ENCODE measurements at places on chromosomes 2 and 18. TPM values are rescaled to one million over a fixed set of nuclear protein-coding genes. Genes with fewer than 3 reads are reported as not detected.

ATP6V1B1 gene
- 1.4 TPM for total RNA-seq

DNA sequence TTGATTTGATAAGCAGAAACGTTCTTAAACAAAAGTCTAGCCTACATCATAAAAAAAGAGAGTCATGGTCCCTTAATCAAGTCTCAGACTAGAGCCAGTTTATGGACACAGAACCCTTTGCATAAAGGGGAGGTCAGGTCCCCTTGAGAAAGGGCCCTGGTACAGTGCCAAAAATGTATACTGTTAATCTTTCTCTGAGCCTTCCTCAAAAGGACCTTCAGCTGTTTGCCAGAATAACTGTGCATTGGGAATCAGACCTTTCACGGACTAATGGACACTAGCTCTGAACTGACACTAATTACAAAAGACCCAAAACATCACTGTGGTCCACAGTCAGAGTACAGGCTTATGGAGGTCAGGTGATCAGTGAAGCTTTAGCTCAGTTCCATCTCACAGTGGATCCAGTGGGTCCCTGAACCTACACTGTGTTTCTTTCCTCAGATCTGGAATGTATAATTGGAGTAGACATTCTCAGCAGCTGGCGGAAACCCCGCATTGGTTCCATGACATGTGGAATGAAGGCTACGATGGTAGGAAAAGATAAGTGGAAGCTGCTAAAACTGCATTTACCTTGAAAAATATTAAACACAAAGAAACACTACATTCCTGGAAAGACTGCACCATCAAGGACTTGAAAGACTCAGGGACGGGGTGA lies 151.4 kb downstream of the TMEFF2 start:
- no peak for DNase-seq

DNA sequence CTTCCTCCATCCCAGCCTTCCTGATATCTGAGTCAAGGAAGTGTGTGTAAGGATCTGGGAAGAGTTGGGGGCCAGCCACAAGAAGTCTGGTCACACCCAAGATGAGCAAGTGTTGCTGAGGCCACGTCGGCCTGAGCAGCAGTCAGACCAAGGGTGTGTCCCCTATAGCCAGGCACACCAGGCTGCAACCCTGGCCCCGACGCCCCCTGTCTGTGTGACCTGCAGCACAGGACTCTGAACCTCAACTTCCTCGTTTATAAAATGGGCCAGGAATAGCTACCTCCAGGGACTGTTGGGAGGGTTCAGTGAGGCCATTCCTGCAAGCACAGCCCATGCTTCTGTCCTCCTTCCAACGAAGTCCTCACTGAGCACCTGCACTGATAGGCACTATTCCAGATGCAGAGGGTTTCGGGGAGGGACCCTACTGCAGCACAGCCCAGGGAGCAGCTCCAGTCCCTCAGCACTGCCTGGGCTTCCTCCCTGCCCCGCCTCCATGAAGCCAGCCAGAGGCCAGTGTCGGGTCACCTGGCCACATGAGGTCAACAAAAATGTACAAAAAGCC lies 13.3 kb downstream of the LIMS2 start:
- no peak for DNase-seq

DNA sequence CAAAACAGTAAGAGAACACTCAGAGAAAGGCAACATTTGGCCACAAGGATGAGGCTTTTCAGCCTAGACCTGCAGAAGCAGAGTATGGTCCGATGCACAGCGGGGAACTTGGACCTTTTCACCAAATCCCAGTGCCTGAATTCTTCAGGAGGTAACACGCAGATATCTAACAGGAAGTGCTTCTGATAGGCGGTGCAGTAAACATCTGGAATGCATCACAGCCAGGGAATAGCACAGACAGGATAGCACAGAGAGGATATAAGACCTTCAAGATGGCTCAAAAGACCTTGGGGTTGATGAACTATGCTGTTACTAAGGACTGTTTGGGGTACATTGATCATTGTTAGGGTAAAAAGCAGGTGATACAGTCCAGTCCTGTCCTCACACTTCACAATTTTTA lies 1.7 kb downstream of the TMEM127 start:
- no peak for DNase-seq

CCDC88A gene
- 74.7 TPM for total RNA-seq

DNAH7 gene
- total RNA-seq, result 32.9 TPM
